ENCODE measurements at places on chromosomes 2 and 18. TPM values are rescaled to one million over a fixed set of nuclear protein-coding genes. Genes with fewer than 3 reads are reported as not detected.

Gene DTNA
- 1.2 TPM for total RNA-seq

Gene GAREM1
- 5.8 TPM for total RNA-seq

Gene SPIRE1
- total RNA-seq: 17.6 TPM

Gene CNRIP1
- 2.7 TPM for total RNA-seq

Gene CTLA4
- total RNA-seq: not detected

Gene TDRD15
- 1.4 TPM for total RNA-seq

Gene TM4SF20
- not detected for total RNA-seq

Gene MAPK4
- 1.4 TPM for total RNA-seq

Gene TFCP2L1
- 1.7 TPM for total RNA-seq

Gene IL36G
- total RNA-seq: not detected

Gene SAG
- not detected for total RNA-seq

Gene PELI1
- 9.3 TPM for total RNA-seq

Gene IL36B
- not detected for total RNA-seq

Gene SERPINB3
- total RNA-seq: not detected

Gene MEP1B
- 0.56 TPM for total RNA-seq
